ENCODE measurements at places on chromosomes 2 and 18.

- no peak for DNase-seq
These were observed 11.3 kb downstream of the TTLL4 start for GRCh38 chr2:218721934-218722333.

- DNase-seq, result no peak
These were observed 741.7 kb downstream of the PLCL1 start for GRCh38 chr2:198546122-198546521.

GRCh38 chr18:75478996-75479880 lies 51.7 kb upstream of the SMIM21 start:
- DNase-seq, result no peak

DNA sequence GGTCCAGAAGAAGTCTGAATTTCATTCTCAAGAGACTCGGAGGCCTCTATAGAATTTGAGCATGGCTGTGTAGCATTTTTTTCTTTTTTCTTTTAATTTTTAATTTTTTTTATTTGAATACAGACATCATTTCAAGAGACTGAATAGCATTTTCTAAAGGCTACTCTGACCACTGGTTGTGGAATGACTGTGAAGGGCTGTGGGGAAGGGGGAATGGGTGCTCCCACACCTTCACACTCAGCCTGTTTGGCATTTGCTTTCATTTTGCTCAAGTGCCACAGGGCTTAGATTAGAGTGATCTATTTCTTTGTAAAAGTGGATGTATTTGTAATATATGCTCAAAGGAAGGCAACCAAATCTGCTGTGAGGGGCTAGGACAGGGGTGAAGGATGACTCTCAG lies 142.0 kb upstream of the SPOPL start:
- DNase-seq, result no peak

DNA sequence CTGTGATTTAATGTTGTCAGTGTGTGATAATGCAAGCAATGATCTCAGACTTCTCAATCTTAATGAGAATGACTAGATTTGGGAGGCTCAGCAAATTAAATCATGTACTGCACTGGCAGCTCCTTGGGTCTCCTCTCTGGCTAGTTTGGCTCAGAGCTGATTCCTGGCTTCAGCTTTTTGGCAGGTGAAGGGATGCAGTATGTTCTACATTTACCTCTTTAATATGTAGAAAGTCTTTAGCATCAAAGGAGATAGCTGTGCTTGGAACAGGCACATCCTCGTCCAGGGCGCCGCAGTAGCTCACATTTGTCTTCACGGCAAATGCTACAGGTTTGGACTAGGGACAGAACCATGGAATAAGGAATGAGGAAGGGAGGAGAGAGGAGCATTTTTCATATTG lies 52.4 kb upstream of the ARL5A start:
- no peak for DNase-seq

- DNase-seq, result no peak
These were observed 240.0 kb upstream of the NT5C1B start for GRCh38 chr2:18829251-18829902.

GRCh38 chr18:63588909-63589308 lies 1.8 kb downstream of the SERPINB13 start:
- DNase-seq, result no peak

- no peak for DNase-seq
These were observed 55.3 kb downstream of the HS1BP3 start for GRCh38 chr2:20595439-20596192.
